CD8-positive, alpha-beta memory T cell (primary cell): ENCODE measurements at places on chromosomes 2 and 18. TPM values are rescaled to one million over a fixed set of nuclear protein-coding genes. Genes with fewer than 3 reads are reported as not detected.

ABHD3 gene
- total RNA-seq: 30.0 TPM

ANO7 gene
- total RNA-seq: 0.83 TPM

CKAP2L gene
- total RNA-seq: 19.1 TPM

POLE4 gene
- 68.6 TPM for total RNA-seq

KCNG2 gene
- not detected for total RNA-seq

CASP8 gene
- total RNA-seq: 48.1 TPM

TMEM37 gene
- not detected for total RNA-seq

LYG1 gene
- total RNA-seq: 1.1 TPM

SGPP2 gene
- 7.6 TPM for total RNA-seq

WDR75 gene
- 95.3 TPM for total RNA-seq

OR6B2 gene
- not detected for total RNA-seq

ERFE gene
- not detected for total RNA-seq

SPHKAP gene
- total RNA-seq: not detected
